ENCODE measurements at places on chromosomes 6 and 20.

GRCh38 chr20:32363492-32363891 lies 5.4 kb downstream of the ASXL1 start:
- no peak for DNase-seq

- DNase-seq, result no peak
Measured at GRCh38 chr20:7248281-7249201, 481.1 kb downstream of the BMP2 start.

GRCh38 chr6:41392246-41392645 lies 56.8 kb downstream of the NCR2 start:
- no peak for DNase-seq

DNA sequence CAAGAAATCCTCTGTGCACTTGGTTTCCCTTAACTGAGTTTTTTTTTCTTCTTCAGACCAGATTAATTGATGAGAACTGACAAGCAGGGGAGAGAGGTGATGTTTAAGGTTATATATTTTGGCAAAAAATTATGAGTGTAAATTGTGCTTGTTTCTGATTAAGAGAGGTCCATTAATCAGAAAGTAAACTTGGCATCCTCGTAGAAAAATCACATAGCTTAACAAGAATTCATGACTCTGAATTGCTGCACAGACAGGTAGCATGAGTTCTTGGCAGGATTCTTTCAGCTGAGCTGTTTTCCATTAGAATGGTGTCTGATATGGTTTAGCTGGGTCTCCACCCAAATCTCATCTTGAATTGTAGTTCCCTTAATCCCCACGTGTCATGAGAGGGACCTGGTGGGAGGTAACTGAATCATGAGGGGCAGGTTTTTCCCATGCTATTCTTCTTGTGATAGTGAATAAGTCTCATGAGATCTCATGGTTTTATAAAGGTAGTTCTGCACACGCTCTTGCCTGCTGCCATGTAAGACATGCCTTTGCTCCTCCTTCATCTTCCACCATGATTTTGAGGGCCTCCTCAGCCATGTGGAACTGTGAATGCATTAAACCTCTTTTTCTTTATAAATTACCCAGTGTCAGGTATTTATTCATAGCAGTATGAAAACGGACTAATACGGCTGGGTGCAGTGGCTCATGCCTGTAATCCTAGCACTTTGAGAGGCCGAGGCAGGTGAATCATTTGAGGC lies 34.2 kb upstream of the DDR1 start:
- DNase-seq, result no peak

- DNase-seq, result no peak
Measured at GRCh38 chr6:114334237-114334636, 8.6 kb downstream of the HS3ST5 start.

- DNase-seq, result no peak
Measured at GRCh38 chr6:147390909-147391536, 117.5 kb upstream of the SAMD5 start.

DNA sequence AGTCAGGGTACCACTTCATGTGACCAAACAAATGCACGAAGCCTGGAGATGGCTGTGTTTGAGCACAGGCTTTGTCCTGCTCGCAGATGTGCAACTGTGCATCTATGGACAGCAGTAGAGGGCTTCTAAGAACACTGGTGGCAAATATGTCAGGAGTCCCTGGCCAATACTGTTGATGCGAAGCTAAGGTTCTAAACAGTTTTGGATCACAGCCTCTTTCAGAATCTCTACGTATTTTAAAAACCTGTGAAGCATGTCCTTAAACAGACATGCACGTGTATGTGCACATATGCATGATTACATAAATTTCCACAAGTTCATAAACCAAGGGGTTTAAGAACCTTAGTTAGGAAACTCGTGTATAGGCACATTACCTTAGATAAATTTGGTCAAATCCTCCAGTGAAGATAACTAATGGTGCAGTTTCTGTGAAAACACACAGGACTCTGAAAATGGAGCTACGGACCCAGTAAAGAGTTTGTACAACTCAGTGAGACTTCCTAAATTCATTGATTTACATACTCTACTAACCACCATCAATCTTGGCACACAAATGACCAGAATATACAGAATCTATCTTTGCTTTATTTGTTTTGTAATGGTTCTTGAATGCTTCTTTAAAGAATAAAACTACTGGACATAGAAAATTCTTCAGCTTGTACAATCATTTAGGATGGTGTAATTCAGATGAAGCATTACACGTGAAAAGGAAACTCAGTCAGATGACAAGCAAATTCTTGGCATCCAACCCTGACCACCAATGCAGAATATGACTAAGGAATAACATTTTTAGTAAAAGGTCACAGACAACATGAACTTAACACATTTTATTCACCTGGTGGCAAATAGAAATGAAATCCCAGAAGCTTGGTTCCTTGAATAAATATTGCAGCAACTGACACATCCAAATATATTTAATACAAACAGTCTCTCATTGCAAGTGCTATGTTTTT lies 27.4 kb downstream of the KCNQ5 start:
- DNase-seq, result no peak

All from activated naive CD4-positive, alpha-beta T cell treated with Interleukin-2 at 50 U/mL for 16 hours (primary cell).